ENCODE measurements at places on chromosomes 11 and 22.

- no peak for DNase-seq
Observed at GRCh38 chr11:109729761-109730160, 307.8 kb downstream of the C11orf87 start.

DNA sequence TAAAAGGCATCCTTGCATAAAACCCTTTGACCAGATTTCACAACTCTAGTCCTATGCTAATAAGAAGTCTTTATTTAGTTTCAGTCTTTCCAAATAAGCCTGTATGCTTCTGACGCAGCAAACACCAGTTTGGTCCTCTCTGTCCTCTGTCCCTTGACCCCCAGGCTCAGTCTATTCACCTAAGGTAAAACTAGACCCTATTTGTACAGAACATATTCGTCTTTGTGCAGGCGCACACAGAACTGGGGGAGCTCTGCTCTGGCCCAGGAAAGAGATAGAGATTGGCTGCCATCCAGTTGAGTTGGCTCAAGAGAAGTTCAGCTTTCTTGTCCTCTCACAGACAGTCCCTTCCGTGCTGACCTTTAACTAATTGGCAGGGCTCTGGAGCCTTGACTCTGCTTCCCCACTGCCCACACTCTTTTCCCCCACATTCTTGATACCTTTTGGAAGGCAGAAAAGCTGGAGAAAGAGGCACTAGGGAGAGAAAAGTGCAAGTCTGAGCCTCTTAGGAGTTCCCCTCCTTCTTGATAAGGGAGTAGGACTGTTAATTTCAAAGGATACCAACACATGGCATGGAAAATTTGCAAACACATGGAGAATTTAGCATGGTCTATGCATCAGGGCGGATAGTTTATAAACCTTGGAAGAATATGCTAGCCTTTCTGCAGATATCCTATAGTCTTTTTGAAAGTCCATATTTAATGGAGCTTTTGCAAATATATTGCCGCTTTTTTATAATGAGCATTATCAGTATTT, 21.2 kb upstream of the PSMA1 start:
- DNase-seq, result no peak

DNA sequence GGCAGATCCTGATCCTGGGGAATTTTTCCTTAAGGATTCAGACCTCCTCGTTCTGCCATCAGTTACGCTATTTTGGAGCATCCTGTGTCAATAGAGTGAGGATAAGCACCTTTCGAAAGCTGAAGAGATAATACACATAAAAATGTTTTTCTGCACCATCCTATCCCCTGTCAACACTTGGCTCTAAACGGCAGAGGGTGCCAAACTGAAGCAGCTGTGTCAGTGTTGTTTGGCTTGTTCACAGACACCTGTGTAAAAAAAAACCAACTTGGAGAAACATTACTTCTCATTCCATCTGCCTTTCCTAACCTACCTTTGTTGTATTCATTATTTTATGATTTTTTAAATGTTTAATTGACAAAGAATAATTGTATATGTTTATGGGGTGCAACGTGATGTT, 417.0 kb upstream of the DDI1 start:
- DNase-seq, result no peak

- no peak for DNase-seq
Observed at GRCh38 chr11:128680906-128681305, 13.0 kb upstream of the FLI1 start.

DNA sequence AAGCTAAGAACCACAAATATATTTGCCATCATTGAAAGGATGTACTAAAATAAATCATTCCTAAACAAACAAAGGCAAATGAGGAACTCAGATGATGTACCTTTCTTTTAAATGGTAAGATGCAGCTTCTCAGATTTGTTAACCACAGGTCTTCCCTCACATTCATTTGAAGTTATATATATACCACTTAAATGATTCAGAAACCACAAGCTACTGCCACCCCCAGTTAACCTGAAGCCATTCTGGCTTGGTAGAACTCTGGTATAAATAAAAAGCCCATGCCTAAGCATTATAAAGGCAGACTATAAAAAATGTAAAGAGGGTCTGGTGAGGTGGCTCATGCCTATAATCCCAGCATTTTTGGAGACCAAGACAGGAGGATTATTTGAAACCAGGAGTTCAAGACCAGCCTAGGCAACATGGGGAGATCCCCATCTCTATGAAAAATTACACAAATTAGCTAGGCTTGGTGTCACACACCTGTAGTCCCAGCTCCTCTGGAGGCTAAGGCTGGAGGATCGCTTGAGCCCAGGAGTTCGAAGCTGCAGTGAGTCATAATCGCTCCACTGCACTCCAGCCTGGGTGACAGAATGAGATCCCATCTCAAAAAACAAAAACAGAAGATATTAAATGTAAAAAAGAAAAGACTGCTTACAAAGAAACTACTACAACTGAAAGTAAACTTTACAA, 1185.3 kb downstream of the JRKL start:
- no peak for DNase-seq

Data from cortex of kidney (tissue), 1 donor.